ENCODE measurements at places on chromosomes 11 and 22.

DNA sequence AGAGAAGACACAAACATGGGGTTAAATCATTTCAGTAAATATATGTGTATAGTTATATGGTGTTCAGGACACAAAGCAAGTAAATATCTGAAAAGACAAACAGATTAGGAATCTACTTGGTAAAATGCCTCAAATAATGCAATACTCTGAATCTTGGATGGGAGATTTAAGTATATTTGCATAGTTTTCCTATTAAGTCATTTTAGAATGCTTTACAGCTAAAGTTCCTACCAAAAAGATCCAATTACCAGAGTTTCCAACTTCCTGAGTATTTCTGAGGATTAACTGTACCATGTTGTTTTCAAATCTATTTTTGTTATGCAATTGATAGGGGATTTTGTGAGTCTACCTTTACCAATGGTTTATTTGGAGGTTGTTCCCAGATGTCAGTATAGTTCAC lies 424.4 kb upstream of the CCDC179 start:
- DNase-seq: no peak

DNA sequence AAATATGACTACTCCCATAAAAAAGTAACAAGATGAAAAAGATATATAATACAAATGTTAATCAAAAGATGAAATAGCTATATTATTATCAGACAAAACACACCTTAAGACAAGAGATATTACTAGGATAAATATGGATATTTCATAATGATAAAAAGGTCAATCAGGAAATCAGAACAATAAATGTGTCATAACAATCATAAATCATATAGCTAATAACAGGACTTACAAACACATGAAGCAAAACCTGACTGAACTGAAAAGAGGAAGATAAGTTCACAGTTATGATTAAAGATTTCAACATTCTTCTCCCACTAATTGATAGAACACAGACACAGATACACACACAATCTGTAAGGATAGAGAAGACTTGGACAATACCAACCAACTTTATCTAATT lies 47.2 kb downstream of the EIF3M start:
- no peak for DNase-seq

- peak; percentile 47 for DNase-seq
Measured at GRCh38 chr11:127640561-127641451, 640.2 kb upstream of the KIRREL3 start.

DNA sequence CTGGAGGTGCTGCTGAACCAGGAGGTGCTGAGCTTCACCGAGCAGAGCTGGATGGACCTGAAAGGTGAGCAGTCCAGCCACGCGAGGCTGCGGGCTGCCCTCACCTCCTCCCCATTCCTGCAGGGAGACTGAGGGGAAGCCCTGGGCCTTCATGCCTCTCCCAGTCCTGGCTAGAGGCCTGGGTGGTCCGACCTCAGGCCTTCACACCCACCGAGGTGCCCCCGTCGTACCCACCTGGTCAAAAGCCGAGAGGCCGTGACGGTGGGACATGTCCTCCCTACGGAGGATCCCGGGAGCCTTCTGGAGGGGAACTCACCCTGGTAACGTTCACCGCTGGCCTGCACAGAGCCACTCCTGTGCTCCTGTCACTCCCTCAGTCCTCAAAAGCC lies 5.1 kb downstream of the SUSD2 start:
- DNase-seq: no peak

GRCh38 chr22:21652010-21652546 lies 10.0 kb downstream of the SDF2L1 start:
- peak; percentile 84 for DNase-seq

- DNase-seq: no peak
Measured at GRCh38 chr11:86509588-86509974, 134.9 kb downstream of the CCDC81 start.

- no peak for DNase-seq
Measured at GRCh38 chr11:65059959-65060824, 1.8 kb upstream of the NAALADL1 start.

- no peak for DNase-seq
Measured at GRCh38 chr11:121717296-121717695, 264.5 kb upstream of the SORL1-AS1 start.
